ENCODE measurements at places on chromosomes 1 and 21.
A peak's percentile ranks its signal among the peaks of the same experiment; 100 is the strongest.

DNA sequence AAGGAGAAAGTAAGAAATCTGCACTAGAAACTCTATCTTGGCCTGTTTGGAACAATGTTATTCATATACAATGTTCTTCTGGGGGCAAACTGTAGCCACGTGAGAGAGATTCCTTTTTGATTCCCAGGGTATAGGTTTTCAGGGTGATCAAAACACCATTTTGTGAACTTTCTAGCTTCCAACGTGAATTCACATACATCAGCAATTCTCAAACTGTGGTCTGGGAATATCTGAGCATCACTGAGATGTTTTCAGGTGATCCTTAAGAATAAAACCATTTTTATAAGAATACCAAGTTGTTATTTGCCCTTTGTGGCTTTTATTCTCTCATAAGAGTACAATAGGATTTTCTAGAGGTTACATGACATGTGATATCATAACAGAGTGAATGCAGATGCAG, 66.9 kb upstream of the ATP1A1 start:
- DNase-seq, result no peak

GRCh38 chr1:206982216-206982615, 12.0 kb upstream of the FCAMR start:
- DNase-seq, result peak; percentile 60

GRCh38 chr1:87796471-87796901, 467.8 kb downstream of the LMO4 start:
- no peak for DNase-seq

GRCh38 chr1:91173346-91173890, 151.6 kb upstream of the ZNF644 start:
- DNase-seq, result no peak

DNA sequence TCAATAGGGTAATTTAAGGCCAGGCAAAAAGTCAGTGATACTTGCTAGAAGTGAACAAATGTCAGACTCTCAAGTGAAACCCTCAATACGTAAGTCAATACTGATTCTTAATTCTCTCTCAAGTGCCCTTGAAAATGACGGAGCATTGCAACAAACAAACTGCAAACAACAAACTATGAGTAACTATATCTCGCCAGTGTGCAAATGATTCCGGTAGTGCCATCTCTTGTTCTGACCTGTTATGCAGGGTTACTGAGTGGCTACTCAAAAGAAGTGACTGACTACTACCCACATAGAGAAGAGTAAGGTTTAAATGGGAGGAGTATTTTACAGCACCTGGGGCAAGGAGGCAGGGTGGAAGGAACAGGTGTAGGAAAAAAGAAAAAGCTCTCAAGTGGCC, 1.6 kb downstream of the SLC19A2 start:
- no peak for DNase-seq

DNA sequence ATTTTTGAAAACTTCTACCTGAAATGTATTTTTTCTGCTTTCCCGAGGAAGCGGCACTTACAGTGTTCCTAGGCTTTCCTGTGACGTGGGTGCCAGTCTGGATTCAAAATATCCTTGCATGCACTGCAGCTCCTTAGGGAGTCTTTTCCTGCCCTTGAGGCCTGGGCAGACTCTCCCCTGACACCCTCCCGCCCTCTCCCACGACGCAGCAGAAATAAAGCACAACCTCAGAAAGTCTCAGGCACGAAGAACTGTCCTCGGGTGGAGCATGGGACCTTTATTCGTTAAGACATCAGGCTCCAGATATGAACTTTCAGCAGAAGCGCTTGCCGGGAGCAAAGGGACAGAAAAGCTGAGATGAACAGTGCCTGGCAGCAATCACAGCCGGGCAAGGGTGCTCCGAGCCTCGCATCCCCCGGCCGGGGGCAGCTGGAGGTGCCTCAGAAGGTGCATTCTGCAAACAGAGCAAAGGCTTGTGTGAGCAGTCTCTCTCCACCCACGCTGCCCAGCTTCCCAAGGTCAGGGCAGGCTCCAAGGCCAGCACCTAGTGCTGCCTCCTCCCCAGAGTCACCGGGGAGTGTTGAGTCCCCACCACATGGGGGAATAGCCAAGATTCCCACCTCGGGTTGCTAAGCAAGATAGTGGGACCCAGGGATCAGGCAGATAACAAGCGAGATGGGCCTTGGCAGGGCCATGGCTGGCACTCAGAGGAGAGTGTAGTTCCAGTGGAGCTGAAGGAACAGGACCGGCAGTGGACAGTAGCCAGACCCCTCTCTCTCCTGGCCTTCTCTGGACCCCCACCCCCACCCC, 3.2 kb downstream of the TFF3 start:
- DNase-seq, result no peak

DNA sequence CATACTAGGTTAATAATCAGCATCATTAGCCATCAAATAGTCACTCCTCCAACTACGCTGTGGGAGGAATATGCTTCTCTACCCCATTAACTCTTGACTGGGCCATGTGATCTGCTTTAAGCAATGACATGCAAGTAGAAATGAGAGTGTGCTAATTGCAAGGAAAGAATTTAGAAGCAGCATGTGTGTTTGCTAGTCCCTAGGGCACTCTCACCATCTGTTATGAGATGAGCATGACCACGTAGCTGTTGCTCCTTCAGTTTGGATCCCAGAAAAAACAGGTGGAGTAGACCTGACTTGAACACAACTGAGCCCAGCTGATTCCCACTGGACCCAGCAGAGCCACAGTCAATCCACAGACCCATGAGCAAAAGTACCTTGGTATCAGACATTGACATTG, 19.7 kb upstream of the RGS7 start:
- DNase-seq, result no peak

DNA sequence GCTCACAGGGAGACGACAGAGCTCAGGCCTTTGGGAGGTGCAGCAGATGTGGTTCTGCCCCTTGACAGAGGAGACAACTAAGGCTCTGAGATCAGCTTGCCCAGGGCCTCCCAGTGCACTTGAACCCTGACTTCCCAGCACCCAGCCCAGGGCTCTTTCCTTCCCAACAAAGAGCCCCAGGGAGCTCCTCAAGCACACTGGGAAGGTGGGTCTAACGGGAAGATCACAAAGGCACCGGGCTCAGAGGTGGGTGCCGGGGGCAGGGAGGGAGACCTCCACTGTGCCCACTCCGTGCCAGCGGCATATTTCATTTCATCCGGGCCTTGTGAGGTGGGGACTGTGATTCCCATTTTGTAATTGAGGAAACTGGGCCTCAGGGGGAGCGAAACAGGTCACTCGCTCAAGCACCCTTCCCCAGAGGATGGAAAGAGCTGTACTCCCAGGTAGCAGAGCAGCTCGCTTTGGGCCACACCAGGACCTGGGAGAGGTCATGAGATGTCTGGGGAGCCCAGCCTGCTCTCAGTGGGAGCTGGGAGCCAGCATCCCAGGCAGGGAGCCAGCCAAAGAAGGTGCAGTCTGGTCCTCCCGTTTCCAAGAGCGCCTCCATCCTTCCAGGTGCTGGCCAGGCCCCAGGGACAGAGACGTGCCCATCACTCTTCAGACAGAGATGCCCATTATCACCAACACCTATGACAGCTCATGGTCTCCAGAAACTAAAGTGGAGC, 82.3 kb downstream of the SYT2 start:
- DNase-seq, result no peak

DNA sequence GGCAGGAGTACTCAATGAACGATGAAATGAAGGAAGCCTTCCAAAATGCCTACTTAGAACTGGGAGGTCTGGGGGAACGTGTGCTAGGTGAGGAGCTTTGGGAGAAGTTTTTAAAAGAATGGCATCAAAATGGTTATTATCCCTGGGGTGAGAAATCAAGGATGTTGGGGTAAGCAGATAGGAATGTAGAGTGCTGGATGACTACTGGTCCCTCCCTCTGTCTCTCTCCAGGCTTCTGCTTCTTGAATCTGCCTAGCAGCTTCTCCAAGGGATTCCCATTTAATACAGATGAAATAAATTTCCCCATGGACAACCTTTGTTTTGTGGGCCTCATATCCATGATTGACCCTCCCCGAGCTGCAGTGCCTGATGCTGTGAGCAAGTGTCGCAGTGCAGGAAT, 19.0 kb upstream of the CASQ1 start:
- DNase-seq, result no peak

DNA sequence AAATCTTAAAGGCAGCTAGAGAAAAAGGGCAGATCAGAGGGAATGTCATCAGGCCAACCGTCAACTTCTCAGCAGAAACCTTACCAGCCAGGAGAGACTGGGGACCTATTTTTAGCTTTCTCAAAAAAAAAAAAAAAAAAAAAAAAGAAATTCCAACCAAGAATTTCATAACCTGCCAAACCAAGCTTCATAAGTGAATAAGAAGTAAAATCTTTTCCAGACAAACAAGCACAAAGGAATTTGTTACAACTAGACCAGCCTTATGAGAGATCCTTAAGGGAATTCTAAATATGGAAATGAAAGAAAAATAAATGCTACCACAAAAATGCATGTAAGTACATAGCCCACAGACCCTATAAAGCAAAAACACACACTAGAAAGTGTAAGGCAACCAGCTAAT, 267.7 kb downstream of the AKT3 start:
- DNase-seq, result no peak

GRCh38 chr1:247332623-247333361, 1.1 kb upstream of the ZNF496 start:
- no peak for DNase-seq

- no peak for DNase-seq
These were observed 47.3 kb upstream of the ST6GALNAC5 start for GRCh38 chr1:76820028-76820427.

DNA sequence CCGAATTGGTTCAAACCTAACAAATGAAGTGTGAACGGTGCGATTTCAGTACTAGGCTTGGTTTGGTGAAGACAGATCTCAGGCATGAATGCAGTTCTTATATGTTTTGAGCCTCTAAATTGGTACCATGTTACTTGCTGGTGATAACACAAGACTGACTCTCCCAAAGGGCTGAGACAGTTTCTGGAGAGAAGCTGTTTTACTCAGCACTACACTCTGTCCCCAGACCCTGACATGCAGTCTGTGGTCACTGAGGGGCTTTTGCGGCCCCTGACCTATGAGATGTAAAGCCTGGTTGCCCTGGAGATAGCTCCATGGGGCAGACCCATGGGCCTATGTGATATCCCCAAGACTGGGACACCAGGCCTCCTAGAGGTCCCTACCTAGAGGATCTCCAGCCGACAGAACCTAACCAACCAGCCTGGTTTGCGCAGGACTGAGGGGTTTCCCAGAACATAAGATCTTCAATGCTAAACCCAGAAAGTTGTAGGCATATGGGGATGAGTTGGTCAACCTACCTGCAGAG, 19.4 kb upstream of the FOXE3 start:
- no peak for DNase-seq

- DNase-seq, result no peak
These were observed 781 bp downstream of the TTLL7 start for GRCh38 chr1:83998205-83998497.

- no peak for DNase-seq
These were observed 137.4 kb downstream of the C1orf21 start for GRCh38 chr1:184524248-184524647.

GRCh38 chr1:115246526-115246925, 91.5 kb downstream of the NGF start:
- DNase-seq, result no peak

DNA sequence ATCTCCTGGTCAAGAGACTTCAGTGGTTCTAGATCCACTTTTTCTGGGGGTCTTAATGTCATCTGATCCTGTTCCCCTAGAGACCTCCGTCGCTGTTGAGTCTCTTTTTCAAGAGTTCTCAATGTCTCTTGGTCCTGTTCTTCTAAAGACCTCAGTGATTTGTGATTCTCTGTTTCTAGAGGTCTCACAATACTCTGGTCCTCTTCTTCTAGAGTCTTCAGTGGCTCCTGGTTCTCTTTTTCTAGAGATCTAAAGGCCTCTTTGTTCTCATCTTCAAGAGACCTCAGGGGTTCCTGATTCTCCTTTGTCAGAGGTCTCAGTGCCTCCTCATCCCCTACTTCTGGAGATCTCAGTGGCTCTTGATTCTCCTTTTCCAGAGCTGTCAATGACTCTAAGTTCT, 5.4 kb downstream of the NES start:
- no peak for DNase-seq

GRCh38 chr1:56322211-56322610, 257.2 kb downstream of the PLPP3 start:
- no peak for DNase-seq

GRCh38 chr1:41791667-41792484, 126.8 kb downstream of the HIVEP3 start:
- no peak for DNase-seq

GRCh38 chr1:30321246-30321910, 402.0 kb downstream of the MATN1 start:
- no peak for DNase-seq

DNA sequence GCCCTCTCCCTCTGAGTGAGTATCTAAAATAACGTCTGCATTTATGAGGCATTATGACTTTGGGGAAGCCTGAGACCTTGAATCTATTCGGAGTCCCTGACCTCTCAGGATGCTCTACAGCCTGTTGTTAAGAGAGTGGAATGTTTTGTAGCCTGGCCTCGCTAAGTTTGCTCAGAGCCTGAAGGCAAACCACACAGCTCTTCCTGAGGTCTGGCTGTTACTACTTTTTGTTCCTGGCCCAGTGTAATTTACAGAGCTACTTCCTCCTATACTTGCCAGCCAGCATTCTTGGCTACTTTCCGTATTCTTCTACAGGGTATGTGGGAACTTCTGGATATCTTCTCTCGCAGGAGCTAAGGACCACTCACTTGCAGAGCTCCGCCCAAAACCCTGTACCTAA, 3.6 kb upstream of the ZMYM4 start:
- DNase-seq, result no peak

DNA sequence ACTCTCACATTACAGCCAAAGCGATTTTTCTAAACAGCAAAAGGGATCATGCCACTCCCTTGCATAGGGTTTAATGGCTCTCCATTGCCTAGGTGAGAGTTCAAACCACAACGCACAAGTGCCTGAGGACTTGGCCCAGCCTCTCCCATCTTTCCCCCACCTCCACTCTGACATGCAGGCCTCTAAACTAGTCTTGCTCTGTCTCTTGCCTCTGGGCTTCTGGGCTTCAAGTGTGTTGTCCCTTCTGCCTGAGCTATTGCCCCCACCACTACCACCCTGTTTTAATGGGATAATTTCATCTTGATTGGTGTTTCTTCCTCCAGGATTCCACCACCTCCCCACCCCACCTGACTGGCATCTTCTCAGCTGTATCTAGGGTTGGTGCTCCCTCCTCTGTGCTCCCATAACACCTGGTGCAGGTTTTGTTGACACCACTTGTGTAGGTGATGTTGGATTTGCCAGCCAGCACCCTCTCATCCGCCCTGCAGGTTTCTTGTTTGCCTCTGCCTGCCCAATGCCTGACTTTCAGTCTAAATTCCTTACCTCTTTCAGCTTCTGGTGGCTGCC, 2.7 kb upstream of the ZBTB21 start:
- no peak for DNase-seq

GRCh38 chr1:43452789-43453441, 816 bp downstream of the HYI start:
- no peak for DNase-seq

GRCh38 chr21:41847066-41847804, 31.9 kb downstream of the PRDM15 start:
- DNase-seq, result no peak

GRCh38 chr1:181119093-181119989, 30.8 kb downstream of the IER5 start:
- no peak for DNase-seq

Measured in stimulated activated naive CD8-positive, alpha-beta T cell treated with anti-CD3 and anti-CD28 coated beads, Interleukin-15, amount 100 ng/mL, for 72 hours (primary cell).